ENCODE measurements at places on chromosomes 3 and 15.

DNA sequence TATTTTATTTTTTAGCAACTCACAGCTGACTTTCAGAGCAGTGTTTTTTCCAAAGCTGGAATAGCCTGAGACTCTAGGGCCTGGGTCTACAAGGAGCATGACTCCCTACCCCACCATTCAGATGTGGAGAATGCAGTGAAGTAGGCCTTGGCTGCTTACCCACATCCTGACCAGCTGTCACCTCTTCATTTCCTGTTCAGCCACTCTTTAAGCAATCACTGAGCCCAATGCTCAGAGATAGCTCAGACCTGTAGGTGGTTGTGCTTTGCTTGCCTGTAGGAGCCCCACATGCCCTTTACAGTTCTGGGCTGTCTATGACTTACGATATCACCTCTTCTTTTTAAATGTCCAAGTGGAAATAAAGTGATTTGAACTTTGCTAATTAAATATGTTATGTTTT lies 148.1 kb downstream of the NEK11 start:
- DNase-seq: no peak

- no peak for DNase-seq
These were observed 125.5 kb upstream of the TSPAN3 start for GRCh38 chr15:77196381-77196780.

DNA sequence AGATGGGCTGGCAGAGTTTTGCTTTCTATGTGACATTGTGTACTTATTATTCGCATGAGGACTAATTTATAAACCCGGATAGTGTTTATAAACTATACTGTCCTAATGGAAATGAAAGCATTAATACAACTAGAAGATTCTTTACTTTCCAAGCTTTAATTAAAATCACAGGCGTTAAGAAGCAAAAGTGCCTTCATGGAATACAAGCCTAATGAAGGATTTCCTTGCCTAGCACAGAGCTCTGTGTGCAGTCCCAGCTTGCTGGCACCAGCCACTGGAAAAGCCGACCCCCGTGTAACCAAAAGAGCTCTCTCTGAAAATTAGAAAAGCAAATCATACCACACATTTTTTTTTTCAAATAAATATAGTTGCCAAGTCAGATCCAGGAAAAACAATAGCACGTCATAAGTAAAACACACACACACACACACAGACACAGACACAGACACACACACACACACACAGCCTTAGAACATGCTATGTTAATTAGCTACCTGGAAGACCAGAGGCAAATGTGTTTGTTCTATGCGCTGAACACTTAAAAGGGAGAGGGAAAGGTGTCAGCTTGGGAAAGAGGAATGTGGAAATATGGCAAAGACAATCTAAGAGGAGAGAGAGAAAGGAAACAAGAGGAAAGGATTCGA lies 1084.2 kb downstream of the TUSC7 start:
- no peak for DNase-seq

DNA sequence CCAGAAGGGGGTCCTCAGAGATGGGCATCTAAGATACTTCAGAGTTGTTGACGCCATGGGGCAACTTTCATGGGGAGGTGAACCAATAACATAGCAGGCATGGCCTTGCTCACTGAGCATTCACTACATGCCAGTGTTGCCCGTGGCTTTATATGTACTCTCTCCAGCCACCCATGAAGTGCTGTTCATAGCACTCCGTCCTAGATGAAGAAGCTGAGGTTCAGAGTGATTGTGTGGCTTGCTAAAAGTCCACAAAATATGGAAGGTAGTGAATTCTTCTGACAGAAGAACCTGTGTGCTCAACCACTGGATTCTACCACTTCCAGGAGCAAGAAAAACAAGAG lies 9.8 kb upstream of the SEMA4B start:
- no peak for DNase-seq

DNA sequence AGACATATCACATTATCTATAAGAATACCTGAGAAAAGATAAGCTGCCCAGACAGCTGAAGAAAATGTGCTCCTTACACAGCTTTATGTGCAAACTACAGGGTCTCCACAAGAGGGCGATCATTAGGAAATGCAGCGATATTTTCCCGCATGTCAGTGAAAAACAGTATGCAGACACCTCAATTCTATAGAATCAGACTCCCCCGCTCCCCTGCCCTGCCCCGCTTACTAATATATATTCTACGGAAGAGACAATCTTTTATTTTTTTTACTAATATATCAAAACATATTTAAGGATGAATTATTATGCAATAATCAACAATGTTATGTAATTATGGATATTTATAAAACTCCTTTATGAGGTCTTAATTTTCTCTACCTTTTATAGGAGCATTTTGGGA lies 681.3 kb downstream of the ROBO1 start:
- DNase-seq: no peak

DNA sequence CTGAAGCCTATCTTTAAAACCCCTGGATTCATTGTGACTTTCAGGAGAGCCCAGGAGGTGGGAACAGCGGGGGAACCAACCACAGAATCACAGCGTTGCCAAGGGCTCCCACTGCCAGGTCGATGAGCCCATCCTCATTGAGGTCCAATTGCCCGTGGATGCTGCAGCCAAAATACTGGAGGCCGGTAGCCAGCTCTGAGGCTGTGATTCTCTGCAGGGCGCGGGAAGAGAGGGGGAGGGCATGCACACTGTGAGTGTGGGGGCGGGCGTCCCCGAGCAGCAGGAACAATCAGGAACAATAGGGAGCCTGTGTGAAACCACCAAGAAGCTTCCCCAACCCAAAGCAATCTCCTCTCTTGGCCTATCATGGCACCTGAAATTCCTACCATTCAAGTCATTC lies 53.4 kb downstream of the FEM1B start:
- DNase-seq: no peak

DNA sequence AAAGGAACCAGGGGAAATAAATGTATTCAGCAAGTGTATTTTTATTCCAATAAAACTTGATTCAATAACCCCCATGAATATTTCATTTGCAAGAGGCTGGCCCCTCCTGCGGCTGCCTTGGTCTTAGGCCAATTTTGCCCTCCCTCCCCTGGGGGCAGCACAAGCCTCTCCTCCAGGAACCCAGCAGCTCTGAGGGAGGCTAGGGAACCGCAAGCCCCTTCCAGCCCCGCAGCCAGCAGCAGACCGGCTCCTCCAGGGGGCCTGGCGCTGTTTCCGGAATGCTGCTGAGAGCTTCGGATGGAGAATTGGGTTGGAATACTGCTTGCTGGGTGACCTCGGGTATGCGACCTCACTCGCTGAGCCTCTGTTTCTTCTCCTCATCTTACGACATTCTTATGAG lies 150.1 kb downstream of the RAB11A start:
- DNase-seq: no peak

DNA sequence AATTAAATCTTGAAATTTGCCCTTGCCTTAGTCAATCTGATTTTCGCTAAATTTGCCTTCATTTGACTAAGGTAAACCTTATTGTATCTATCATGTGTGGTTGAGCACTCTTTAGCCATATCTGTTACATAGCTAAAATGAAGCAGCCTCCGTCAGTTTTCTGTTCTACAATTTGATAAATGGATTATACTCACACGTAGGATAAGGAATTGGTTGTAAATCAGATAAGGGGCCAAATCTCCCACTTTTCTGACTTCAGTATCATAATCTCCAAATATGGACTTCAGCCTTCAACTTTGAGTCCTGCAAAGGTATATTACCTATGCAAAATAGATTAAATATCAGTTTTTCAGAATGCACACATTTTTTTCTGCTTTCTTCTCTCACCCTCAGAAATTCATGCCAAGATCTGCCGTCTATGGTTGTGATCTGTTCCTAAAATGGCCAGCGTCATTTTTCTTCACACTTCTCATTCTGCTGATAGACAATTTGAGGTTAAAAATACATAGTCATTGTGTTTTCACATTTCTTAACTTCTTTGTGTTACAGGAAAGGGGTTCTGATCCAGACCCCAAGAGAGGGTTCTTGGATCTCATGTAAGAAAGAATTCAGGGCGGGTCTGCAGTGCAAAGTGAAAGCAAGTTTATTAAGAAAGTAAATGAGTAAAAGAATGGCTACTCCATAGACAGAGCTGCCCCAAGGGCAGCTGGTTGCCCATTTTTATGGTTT lies 36.9 kb downstream of the RAB8B start:
- DNase-seq: no peak

- no peak for DNase-seq
These were observed 219.1 kb upstream of the FEZF2 start for GRCh38 chr3:62592408-62592807.

- DNase-seq: no peak
These were observed 15.7 kb upstream of the TFRC start for GRCh38 chr3:196097373-196098154.

DNA sequence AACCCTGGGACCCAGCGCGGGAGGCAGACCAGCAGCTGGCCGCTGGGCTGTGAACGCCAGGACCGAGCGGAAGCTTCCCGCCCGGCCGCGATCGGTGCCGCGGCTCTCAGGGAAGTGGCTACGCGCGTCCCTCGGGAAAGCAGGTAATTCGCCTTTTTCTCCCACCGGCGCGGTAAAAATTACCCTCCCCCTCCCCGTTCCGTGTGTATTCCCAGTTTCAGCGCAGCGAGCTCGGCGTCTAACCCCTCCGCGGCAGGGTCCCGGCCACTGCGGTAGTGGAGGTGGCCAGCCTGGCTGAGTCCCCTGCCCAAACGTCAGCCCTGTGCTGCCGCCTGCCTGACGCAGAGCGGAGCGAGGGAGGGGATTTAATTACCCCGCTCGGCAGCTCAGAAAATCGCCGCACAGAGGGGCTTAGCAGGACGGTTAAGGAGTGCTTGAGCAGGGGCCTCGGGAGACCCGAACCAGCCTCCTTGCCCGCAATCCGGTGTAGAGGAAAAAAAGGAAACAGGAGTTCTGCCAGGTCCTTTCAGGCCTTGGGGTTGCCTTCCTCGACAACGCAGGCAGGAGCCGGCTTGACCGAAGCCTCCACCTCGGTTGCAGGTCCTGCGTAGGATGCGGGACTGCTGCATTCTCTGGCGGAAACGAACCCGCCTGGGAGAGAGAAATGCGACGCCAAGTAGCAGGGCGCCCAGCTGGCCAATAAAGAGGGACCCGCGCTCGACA lies 2.9 kb downstream of the GATA2 start:
- DNase-seq: no peak

DNA sequence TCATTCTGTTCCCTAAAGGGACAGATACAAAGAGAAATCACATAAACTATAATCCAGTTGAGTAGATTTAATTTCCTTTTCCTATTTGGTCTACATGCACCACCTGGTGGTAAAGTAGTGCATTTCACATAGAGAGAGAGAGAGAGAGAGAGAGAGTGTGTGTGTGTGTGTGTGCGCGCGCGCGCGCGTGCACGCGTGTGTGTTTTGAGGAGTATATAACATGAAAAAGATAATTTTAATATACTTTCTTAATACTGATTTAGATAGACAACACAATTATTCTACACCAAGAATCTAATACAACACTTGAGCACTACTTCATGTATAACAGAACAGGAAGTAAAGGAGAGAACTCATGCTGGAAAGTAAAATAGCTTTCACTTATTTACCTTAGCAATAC lies 1.1 kb upstream of the FGF7 start:
- DNase-seq: no peak

DNA sequence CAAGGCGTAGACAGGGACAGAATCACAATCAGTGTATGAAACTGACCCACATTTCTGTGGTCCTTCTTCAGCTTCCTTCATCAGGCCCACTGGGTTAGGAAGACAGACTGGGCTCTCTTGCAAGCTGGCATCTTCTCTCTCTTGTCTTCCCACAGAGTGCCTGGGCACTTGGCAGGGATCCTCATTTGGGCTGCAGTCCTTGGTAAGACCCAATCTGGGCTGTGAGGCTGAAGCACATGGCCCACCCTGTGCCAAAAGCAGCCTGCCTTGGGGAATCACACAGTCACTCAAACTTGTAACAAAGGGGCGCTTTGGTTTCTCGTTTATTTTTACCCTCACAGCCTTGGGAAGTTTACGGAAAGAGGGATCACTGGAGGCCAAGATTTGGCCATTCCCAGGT lies 8.2 kb upstream of the EPHB3 start:
- DNase-seq: no peak

DNA sequence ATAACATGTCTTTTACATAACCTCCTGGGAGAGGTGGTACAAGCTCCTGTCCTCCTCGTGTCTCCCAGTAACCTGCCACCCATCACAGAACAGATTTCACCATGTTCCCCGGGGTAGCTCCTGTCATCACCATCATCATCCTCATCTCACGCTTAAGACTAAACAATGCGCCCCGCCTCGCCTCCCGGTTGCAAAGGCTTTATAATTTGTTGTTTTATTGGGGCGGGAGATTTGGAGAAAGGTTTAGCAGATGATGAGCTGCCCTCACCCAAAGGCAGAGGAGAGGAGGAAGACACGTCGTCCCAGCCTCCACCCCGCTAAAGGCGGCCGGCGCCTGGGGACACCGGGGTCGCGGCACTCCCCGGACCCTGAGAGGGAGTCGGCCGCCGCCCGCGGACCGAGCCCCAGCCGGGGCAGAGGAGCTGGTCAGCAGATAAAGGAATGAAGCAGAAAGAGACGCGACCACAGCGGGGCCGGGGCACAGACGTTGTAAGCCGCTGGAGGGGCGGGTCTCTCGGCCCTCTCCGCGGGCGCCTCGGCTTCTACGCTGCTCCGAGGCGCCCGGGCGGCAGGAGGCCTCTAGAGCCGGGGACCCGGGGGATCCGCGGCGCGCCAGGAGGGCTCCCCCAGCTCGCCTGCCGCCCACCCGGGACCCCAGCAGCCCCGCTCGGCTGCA lies 589 bp downstream of the HERC1 start:
- DNase-seq: no peak

DNA sequence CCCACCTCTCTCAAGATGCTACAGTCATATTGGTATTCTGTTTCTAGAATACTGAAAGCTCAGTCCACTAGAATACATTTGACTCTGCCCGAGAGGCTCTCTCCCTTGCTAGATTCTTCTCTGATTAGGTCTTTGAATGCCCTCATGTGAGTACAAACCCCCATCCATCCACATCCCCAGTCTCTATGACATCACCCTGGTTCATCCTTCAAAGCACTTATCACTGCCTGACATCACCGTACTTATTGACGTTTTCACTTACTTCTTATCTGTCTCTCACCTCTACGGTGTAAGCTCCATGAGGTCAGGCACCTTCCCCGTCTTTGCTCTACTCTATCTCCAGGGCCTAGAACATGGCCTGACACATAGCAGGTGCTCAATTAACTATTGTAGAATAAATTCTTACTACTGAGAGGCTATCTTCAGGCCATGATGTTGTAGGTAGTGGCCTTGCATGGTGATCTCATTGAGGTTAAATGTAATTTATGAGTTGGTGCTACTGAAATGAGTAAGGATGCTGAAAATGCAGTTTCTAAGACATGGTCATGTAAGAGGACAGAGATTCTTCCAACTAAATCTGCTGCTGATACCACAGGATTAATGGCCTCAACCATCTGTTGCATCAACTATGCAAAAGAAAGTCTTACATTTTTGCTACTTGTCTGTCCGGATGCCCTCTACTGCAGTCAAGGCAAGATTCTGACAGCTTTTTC lies 26.8 kb downstream of the EOGT start:
- DNase-seq: no peak
